ENCODE measurements at places on chromosomes 7 and 10.

DNA sequence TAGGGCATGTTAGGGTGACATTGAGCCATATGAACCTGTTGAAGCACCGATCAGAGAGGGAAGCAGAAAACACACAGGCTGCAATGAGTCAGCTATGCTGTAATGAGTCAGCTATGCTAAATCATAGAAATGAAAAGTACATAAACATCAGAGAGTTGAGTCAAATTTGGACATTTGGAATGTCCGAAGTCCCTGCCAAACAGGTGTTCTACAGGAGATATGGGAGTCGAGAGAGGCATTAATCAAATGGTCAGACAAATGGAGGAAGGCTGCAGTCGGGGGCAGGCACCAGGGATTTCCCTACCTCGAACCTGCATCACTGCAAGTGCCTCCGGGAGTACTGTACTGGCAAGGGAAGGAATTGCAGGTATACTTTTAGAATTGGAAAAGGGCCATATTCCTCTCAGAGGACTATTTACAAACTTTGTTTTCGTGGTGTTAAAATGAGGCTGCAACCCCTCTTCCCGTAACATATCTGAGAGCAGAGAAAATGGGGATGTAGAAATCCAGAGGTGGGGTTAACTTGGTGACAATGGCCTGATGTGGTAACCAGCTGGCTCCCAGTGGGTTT, 8.8 kb upstream of the ZC3HAV1 start:
- DNase-seq, result peak; percentile 26

DNA sequence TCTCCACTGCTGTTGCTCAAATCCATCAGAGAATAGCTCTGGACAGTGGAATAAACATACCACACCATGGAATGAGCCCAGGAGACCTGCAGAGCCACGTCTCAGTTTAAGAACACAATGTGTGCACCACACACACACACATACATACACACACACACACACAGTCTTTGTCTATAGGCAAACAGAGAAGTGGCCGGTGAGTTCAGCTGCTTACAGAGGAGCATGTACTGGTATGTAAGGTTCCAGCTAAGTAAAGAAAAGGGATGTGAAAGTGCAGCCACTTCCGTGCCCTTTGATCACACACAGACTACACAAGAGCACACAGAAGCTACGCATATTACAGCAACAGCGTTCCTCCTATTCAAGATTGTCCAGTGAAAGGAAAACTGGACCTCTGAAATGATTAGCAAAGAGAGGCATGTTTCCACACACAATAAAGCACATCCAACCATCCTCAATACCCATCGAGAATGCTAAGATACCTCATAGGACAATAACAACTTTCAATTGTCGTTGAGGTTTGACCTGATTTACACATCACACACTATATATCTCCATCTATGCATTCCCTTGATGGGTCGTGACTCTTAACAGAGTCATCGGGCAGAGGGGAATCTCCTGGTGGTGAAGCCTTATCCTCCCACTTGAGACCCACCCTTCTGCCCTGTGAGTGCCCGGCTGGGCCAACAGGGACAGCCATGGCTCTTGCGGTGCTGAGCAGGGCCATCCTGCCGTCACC, 23.6 kb downstream of the SLC35B4 start:
- no peak for DNase-seq

- no peak for DNase-seq
Observed at GRCh38 chr7:124059375-124059774, 26.5 kb upstream of the TMEM229A start.

GRCh38 chr10:70678757-70679489, 6.6 kb downstream of the ADAMTS14 start:
- DNase-seq, result no peak

DNA sequence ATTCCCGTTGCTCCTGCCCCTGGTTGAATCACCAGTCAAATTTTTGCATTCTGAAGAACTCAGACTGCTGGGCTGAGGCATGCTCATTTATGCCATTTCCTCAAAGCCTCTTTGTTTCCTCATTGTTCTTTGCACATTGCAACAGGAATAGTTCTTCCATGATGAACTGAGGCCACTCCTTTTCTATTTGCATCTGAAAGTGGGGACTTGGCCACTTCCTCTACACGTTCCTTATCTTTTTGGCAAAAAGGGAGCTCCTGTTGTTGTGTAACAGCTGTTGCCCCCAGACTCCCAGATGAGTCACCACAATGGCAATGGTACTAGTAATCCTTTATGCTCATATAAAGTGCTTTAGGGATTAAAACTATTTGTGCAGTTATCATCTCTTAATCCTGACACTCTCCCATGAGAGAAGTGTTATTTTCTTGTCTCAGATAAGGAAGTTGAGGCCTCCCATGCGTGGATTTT, 20.1 kb upstream of the ITPRID1 start:
- DNase-seq, result no peak

- no peak for DNase-seq
Observed at GRCh38 chr7:154591544-154591943, 411.4 kb downstream of the PAXIP1 start.

DNA sequence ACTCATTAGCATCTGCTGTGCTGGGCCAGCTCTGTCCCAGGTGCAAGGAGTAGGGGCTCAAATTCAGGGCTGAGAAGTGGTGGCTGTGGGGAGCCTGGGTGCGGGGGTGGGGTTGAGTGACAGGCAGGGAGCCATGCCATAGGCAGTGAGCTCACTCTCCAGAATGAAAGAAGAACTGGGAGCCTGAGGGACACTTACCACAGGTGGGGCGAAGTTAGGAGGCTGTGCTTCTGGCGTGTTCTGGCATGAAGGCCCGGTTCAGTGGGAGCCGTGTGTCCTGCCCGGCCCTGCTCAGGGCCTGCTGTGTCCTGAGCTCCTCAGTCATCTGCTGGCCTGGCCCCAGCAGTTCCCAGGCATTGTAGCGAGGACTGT, 62.5 kb downstream of the MKI67 start:
- no peak for DNase-seq

- no peak for DNase-seq
Observed at GRCh38 chr10:71975871-71976725, 11.9 kb downstream of the CHST3 start.

DNA sequence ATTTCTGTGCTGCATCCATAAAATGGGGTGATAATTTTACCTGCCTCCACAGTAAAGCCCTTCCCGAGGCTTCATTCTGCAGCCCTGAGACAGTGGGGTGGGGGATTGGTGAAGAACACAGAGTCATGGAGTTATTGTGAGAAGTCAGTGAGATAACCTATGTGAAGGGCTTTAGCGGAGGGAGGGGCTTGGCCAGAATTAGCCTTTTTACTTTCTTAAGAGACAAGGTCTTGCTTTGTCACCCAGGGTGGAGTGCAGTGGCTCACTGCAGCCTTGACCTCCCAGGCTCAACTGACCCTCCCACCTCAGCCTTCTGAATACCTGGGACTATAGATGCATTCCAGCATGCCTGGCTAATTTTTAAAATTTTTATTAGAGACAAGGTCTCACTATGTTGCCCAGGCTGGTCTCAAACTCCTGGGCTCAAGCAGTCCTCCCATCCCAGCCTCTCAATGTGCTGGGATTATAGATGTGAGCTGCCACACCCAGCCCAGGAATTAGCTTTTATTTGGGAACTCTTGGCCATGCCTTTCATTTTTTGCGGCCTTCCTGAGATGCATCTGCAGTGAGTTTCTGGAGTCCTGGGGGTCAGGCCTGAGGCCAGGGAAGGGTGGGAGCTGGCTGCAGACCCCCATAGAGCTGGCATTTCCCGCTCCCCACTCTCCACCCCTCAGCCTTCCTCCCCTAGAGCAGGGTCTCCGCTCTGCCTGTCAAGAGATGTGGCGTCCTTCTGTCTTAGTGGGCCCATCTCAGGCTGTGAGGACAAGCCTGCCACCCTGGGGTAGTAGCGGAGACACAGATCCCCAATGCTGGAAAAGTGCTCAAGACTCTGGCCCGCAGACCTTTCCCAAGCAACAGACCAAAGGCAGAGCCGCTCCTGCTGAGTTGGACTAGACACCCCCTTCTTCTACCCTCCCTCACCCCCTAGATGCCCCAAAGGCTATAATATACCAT, 77.0 kb downstream of the ZMIZ1 start:
- no peak for DNase-seq

DNA sequence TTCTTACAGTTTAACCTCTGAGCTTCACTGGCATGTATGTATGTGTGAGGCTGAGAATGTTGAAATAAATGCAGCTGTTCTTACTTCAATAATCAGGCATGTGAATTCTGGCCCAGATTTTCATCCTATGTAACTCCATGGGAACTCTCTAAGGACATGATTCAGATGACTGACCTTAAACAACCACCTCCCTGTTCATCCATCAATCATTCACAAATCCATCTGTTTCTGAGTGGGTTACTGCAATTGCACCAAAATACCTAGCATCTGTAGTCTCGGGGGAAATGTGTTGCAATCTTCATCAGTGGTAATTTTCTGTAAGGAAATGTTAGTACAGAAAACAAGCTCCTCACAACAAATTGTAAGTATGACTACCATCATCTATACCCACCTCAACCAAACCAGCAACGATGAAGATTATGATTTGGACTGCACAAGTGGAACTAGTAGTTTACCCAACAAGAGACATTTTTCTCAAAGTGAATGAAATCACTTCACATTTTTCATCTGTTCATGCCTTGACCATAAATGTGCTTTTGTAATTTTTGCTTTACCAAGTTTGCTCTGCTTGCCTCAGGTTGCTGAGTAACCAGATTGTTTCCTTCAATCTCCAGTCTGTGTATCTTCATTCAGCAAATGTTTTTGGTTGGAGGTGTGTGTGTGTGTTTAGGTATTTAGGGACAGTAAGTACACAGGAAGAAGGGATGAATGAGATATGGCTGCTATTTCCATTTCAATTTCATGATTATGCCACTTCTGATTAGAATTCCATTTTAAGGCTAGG, 65.7 kb upstream of the FZD8 start:
- no peak for DNase-seq

DNA sequence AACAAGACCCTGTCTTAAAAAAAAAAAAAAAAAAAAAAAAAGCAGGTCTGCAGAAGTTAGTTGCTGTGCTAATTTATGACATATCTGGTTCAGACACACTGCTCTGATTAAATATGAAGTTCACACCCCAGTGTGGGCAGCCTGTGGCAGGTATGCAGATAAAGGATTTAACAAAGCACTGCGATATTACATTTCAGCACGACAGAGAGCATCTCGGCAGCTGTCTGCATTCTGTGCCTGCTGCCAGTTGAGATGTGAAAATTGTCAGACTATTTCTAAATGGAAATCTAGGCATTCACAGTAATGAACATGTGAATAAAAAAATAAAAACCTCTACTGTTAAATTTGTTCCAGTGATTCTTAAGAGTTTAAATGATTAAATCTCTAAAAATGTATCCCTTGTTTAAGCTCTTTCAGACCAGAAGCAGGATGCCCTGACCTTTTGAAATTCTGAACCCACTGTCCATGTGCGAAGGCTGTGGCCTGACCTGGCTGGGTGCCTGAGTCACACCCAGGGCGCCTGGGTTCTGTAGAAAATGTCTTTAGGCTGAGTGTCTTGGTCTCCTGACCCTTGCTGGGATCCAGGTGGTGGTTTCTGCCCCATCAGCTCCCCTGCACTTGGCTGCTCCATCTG, 272.9 kb downstream of the WDR37 start:
- DNase-seq, result no peak

DNA sequence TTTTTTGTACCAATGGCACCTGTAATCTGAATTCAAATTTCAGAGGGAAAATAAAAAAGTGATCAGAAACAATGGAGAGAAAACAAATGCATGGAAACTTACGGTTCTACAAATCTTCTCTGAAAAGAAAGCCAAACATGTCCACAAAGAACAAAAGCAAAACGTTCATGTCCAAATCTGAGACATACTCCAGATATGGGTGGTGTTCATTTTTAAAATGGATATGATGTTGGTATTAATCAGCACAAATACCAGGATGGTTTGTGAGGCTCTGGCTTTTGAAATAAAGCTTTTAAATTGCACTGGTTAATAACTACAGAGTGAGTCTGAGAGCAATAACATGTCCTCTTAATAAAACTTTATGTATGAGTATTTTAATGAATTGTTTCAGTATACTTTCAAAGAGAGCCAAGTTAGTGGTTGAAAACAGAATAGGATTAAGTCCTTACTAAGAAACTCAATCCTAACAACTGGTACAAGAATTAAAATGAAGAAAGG, 366.4 kb downstream of the INHBA start:
- no peak for DNase-seq

DNA sequence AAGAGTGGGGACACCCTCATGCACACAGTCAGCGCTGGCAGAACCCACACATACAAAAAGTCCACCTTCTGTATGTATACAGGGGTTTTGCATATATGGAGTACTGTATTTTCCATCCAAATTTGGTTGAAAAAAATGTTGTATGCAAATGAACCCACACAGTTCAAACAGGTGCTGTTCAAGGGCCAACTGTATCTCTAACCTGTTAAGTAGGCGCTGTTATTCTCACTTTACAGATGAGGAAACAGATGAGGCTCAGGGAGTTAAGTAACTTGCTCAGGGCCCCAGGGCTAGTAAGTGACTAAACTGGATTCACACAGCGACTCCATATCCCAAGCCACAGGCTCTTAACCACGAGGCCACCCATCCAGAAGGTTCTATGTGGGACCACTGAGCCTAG, 69.9 kb downstream of the C10orf105 start:
- DNase-seq, result no peak

DNA sequence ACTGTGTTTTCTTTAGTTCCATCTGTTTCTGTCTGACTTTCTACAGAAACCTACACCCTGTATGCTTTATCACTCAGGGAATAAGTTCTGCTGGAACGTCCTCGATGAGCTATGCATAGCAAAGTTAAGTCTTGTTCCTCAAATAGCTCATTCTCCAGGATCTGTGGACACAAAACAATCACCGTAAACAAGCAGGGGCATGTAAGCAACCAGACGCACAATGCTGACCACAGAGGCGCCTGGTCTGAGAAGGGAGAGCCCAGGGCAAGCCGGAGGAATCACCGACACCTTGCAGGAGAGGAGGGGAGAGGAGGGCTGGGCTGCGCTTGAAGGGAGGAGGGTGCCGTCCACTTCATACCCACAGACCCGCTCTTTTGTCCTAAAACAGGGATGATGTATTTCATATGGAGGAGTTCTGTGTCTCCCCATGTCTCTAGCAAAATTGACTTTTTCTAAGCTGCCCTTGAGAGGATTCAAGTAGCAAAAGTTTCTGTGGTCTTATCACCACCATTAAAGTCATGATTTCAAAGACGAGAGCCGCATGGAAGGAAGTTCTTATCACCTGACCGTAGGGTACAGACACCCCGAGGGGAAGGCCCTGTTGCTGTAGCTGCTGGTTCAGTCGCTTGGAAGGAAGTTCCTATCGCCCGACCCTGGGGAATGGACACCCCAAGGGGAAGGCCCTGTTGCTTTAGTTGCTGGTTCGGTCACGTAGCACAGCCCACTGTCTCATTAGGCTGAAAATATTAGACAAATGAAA, 14.3 kb downstream of the CALML3 start:
- no peak for DNase-seq

DNA sequence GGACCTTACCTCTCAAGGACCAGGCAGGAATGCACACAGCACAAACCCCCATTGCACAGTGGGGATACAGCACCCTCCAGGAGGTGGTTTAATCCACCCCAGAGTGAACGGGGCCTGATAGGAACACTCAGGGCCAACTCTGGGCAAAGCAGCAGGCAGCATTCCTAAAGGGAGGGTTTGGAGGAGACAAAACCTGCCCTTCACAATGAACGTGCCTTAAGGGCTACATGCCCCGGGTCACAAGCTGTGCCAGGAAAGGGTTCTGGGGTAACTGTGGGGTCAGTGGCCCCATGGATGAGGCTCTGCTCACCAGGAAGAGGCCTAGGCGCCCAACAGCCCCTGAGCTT, 1.1 kb downstream of the GPRIN2 start:
- no peak for DNase-seq
